ENCODE measurements at places on chromosomes 16 and 17.
A peak's percentile ranks its signal among the peaks of the same experiment; 100 is the strongest.

DNA sequence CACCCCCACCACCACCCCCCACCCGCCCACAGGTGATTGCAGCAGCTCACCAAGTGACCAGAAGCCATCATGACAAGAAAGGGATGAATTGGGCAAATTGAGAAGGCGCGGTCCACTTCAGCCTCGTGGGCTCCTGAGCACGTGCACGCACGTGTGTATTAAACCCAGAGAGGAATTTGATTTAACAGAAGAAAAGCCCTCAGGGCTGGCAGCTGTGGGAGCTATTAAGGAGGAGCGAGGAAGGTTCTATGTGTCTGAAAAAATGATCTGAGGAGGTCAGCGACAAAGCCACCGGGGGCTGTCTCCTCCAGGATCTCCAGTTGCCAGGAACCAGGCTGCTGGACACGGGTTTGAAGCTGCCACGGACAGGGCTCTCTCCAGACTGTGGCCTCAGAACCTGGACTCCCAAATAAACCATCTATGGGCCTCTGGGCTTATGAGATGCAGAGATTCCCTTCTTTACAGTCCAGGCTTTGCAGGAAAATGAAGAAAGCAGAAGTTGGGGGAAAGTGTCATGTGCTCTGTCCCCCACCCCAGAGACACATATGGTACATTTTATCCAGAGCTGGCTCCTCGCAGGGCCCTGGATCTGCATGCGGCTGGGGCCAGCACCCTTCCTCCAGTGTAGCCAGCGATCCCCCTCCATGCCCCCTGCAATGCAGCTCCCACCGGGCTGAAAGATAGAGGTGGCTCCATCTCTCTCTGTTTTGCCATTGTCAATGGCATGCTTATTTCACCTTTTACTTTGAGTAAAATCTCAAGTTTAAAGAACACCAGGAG, 219.7 kb upstream of the RPL38 start:
- DNase-seq = no peak

DNA sequence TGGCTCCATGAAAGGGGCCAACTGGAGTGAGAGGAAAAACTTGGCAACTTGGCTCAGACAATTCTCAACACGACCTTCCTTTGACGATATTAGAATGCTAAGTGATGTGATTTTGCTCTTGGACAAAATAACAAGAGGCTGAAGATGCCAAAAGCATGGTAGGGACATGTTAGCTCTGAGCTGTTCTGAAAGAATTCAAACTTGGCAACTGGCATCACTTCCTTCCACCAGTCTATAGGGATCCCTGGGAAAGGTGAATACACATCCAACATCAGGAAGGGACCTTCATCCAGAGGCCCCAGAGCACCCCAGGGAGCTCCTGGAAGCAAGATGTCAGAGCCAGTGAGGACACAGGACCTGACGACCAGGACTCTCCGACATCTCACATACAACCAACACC, 4.3 kb downstream of the KRT37 start:
- DNase-seq = no peak

DNA sequence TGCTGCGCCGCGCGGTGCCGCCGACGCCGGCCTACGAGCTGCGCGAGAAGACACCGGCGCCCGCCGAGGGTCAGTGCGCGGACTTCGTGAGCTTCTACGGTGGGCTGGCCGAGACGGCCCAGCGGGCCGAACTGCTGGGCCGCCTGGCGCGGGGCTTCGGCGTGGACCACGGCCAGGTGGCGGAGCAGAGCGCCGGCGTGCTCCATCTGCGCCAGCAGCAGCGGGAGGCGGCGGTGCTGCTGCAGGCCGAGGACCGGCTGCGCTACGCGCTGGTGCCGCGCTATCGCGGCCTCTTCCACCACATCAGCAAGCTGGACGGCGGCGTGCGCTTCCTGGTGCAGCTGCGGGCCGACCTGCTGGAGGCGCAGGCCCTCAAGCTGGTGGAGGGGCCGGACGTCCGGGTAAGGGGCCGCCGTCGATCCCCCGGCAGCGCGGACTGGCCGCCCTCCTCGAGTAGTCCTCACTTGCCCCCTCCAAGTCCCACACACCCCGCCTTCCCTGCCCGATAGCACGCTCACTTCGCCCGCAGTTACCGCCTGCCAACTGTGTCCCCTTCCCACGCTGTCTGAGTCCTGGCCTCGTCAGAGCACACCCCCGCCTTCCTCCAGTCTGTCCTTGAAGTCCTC, 470 bp downstream of the MLYCD start:
- DNase-seq = peak; percentile 69

- DNase-seq = no peak
Observed at GRCh38 chr17:29881256-29881655, 48.8 kb downstream of the SSH2 start.

DNA sequence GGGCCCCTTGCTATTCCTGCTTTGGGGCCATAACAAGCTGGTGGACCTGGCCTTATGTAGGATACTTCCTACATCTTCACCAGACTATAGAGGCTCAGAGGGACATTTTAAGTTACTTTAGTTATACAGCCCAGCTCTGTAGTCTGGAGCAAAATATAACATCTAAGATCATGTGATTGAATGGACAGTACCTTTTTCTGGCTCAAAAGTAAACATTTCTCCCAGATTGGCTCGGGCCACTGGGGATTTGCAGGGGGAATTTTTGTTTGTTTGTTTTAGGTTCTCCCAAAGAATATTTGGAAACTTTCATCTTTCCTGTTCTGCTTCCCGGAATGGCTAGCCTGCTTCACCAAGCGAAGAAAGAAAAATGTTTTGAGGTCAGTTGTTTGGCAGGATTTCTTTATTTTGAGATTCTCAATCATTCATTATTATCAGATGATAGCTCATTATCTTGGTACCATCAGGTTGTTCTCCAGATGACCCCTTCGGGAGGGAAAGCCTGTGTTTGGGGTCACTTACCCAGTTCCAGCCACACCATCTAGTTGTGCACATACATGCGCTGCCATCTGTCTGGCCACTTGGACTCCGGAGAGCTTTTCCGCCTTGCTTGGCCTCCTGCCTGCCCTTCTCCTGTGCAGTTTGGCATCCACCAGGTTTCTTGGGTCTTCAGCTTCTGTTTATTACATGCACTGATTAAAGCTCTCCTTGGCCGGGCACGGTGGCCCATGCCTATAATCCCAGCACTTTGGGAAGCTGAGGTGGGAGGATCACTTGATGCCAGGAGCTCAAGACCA, 17.2 kb downstream of the IQCK start:
- DNase-seq = no peak

DNA sequence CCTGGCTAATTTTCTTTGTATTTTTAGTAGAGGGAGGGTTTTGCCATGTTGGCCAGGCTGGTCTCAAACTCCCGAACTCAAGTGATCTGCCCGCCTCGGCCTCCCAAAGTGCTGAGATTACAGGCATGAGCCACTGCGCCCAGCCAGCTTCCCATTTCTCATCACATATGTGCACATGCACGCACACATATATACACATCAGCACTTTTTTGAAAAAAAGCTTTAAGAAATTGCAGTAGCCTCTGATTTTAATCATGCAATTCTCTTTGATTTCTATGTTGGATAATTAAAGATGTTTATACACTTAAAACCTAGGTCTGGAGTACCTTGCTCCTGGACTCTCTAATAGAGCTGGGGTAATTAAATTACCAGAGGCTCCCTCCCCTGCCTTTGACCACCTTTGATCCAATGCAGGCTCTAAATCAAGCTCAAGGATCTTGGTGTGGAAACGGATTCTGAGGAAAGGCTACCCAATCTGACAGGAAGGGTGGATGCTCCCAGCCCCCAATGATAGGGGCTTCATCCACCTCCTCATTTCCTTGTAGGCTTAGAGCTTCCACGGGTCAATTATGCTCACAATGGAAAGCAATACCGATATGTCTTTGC, 29.7 kb upstream of the GAN start:
- no peak for DNase-seq

DNA sequence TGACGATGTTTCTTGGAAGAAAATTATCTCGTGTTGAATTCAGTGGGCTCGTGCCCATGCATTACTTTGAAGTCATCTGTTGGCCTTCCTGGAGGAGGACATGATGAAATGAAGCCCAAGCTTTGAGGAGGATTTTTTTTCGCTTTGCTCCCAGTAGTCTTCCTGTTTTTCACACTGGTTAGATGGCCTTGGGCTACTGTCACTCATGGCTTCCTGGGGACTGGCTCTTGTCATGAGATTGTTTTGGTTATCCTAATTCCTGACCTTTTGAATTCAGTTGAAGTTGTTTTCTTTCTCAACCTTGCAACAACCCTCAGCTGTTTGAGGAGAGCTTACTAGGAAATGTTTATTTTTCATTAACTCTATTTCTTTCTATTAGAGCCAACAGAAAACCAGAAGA, 430.7 kb downstream of the HS3ST3B1 start:
- DNase-seq = no peak

DNA sequence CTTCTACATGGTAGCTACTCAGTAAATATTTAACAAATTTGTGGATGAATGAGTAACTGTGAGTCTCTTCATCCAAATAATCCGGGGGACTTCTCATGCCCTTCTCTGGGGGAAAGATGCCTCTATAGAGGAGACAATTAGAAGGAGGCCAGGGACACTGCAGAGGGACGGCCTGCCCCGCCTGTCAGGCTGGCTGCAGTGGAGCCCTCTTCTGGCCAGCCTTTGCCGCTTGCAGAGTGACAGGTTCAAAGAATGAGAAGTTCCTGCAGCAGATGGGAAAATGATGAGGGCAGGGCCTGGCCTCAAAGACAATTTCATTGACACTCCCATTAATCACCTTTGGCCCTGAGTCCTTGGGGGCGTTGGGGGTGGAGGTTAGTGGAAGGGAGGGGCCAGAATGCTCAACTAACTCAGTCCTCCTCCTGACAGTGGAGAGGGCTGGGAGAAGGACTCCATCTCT, 339.0 kb downstream of the MAF start:
- DNase-seq = peak; percentile 65

DNA sequence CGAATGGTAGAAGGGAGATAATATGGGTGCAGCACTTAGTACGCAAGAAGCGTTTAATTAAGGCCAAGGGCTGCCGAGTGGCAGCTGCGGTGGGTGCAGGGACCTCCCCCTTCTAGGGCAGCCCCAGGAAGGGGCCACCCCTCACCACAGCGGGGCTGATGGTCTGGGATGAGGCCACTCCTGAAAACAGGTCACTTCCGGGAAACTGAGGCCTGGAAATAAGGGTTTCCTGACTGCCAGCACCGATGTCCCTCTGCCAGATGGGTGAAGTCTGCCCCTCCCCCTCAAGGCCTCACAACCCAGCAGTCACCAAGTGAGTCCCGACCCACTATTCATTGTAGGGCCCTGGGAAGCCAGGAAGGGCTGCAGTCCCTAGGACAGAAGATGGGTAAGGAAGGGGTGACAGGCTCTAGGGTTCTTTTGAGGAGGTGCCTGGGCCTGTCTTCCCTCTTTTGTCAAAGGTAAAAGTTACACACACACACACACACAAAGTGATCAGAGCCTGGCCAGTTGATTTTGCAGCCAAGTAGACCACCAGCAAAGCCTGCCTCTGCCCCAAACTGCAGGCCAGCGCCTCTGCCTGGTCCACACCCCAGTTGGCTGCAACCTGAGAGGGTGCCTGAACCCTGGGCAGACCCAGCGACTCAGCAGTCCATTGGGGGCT, 12.5 kb downstream of the SREBF1 start:
- no peak for DNase-seq

DNA sequence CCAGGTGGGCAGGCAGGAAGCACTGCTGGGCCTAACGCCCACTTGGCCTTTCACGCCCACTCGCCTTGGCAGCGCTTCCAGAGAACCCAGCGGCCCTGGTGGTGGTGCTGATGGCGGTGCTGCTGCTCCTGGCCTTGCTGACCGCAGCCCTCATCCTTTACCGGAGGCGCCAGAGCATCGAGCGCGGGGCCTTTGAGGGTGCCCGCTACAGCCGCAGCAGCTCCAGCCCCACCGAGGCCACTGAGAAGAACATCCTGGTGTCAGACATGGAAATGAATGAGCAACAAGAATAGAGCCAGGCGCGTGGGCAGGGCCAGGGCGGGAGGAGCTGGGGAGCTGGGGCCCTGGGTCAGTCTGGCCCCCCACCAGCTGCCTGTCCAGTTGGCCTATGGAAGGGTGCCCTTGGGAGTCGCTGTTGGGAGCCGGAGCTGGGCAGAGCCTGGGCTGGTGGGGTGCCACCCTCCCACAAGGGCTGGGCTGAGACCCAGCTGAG, 64.7 kb downstream of the MRC2 start:
- no peak for DNase-seq

DNA sequence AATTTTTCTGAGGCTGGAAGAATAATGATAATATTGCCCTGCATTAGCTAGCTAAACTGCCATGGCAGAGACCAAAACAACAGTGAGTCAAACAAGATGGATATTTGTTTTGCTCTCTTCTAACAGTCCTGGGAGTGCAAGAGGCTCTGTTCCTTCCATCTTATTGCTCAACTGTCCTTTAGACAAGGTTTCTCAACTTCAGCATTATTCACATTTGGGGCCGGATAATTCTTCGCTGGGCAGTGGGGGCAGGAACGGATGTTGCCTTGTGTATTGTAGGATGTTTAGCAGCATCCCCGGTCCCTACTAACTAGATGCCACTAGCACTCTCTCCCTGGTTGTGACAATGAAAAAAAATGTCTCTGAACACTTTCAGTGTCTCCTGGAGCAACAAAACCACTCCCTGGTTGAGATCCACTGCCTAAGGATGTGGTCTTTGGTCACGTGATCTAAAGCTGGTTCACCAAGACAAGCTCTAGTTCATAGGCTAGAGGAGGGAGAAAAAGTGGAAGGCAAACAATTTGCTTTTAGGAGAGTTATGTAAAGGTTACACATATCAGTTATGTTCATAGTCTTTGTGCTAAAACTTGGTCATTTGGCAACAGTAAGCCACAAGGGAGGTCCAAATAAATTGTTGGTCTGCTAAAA, 144.4 kb downstream of the PCTP start:
- no peak for DNase-seq

- no peak for DNase-seq
Observed at GRCh38 chr17:27091043-27091497, 202.8 kb upstream of the WSB1 start.

DNA sequence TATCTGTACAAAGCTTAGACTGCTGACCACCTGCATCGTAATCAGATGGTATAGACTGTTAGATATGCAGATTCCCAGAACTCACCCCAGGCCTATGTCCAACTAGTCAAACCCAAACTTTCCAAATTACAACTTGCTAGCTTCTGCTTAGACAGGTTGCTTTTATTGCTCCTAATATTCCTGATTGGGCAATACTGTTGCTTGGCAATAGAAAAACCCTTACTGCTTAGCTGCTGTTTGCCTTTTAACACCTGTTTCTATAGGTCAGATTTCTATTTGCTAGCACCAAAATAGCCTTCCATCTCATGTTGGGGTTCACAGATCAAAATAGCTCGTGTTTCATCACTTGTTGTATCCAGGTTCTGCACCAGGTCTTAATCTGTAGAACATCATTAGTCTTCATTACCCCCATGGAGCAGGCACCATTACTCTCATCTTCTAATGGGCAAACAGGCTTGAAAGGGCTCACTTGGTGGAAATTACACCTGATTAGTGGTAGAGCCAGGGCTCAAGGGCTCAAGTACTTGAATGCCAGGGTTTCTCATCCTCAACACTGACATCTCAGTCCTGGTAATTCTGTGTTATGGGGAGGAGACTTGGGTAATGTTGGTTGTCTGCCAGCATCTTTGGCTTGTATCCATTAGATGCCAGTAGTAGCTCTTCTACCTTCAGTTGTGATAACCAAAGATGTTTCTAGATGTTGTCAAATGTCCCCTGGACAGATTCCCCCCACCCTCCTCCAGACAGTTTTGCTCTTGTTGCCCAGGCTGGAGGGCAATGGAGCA, 2.7 kb downstream of the ZP2 start:
- no peak for DNase-seq

GRCh38 chr17:79280010-79280409, 205.4 kb downstream of the ENGASE start:
- no peak for DNase-seq
